Activated T-helper 2 cell treated with anti-CD3 and anti-CD28 coated beads, Interferon-gamma antibody, Interleukin-2, Interleukin-4, amounts not matched to agents 10 μg/mL and 5 μg/mL and 100 μg/mL, durations not matched to agents 14 hours and 24 hours and 36 hours (primary cell): ENCODE measurements at places on chromosomes 7 and 10. TPM values are rescaled to one million over a fixed set of nuclear protein-coding genes. Genes with fewer than 3 reads are reported as not detected.

The NODAL gene
- total RNA-seq, result not detected in 2 replicates

DNA sequence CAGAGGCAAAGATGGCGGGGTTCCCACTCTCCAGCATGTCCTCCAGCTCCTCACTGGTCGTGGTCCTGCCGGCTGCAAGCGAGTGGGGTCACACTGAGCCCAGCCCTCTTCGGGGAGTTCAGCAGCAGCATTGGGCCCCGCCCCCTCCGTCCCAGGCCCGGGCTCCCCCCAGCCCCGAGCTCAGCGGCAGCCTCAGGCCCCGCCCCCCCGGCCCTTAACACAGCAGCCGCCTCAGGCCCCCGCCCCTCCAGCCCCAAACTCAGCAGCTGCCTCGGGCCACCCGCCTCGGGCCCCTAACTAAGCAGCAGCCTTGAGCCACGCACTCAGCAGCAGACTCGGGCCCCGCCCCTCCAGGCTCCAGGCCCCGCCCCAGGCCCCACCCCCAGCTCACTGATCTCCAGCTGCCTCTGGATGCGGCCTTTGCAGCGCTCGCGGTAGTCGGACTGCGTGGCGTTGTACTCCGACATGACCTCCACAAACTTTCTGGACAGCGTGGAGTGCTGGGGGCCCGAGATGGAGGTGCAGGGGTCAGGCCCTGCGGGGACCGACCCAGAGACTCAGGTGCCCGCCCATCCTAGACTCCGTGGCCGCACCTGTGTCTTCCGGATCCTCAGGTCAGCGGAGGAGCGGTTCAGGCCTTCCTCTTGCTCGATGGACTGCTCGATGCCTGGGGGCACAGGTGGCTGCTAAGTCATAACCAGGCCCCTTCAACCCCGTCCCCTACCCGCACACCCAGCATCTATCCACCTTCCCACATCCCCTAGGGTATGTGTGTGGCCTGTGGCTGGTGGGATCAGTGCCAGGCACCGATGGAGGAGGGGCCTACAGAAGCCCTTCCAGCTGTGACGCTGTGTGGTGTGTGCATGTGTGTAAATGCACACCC, 15.5 kb downstream of the STX1A start:
- no peaks in the 10 kb centered on the region for H3K4me1 ChIP-seq
- H3K27ac ChIP-seq, result no peak overlapping the region
- H3K27me3 ChIP-seq, result no peaks in the 10 kb centered on the region
- peak; percentile 21 for DNase-seq
- peaks cover 27% of the 10 kb centered on the region for H3K36me3 ChIP-seq
- no peak overlapping the region for H3K4me3 ChIP-seq

DNA sequence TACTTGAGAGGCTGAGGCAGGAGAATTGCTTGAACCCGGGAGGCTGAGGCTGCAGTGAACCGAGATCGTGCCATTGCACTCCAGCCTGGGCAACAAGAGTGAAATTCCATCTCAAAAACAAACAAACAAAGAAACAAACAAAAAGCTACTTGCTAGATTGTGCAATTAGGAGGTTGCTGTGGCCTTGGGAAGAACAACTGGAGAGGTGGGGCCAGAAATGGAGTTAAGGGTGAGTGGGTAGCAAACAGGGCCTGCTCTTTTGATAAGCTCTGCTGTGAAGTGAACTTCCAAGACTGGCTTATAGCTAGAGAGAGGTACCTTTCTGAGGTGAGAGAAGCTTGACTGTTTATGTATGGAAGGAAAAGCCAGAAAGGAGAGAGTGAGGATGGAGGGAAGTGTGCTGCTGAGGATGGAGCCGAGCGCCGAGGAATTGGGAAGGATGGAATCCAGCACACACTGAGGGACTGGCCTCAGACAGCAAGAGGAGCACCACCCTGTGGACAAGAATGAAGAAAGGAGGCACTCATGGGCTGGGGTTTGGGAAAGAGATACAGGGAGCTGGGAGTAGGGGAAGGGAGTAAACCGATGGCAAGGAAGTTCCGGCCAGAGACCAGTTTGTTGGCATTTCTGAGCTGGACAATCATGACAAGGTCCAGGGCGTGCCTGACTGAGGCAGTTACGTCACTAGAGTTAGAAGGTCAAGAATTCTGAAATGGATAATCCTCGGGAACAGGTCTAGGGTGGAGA, 7.0 kb upstream of the RPEL1 start:
- H3K27me3 ChIP-seq, result no peaks in the 10 kb centered on the region
- H3K27ac ChIP-seq, result no peak overlapping the region
- no peaks in the 10 kb centered on the region for H3K36me3 ChIP-seq
- peaks cover 11% of the 10 kb centered on the region for H3K4me1 ChIP-seq

DNA sequence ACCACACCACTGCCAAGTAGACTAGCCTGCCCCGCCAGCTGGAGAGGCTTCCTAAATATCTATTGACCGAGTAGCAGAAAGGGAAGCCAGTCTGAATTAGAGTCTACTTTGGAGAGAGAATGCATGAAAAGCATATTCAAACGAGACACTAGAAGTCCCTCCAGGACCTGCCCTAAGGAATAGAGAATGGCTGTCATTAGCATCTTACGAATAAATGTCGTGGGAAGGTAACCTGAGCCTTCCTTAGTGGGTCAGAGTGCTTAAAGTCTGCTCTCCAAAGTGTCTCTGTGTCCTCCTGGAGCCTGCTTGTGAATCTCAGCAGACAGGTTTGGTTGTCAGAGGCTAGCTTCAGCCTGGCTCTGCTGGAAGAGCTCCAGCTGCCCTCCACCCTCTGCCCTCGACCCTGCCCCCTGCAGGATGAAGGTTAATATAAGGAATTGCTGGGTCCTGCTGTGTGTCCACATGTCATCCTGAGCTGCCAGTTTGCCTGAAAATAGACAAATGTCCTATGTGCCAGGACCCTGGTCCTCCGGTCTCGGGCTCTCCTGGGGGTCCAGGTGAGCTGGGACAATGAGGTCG, 33.4 kb downstream of the FAM241B start:
- H3K27me3 ChIP-seq, result peaks cover 6% of the 10 kb centered on the region
- no peak overlapping the region for H3K4me3 ChIP-seq
- no peak overlapping the region for H3K27ac ChIP-seq
- DNase-seq, result no peak

DNA sequence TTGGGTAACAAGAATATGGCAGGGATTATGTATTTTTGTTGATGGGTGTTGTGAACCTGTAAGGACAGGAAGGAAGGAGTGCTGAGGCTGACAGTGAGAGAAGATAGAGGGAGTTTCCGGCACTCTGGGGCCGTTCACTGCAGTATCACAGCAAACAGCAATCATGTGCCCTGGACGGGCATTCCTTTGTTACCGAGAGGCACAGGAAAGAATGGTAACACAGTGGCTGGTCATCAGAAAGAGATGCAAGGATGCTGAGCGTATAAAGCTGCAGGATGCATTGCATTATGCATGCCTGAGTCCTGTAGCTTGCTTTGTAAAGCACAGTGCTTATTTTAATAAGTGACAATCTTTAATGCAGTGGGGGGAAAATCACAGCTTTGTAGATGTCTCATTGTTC, 286.8 kb downstream of the RPS24 start:
- H3K4me3 ChIP-seq, result no peak overlapping the region
- DNase-seq, result no peak
- H3K27me3 ChIP-seq, result peaks cover 9% of the 10 kb centered on the region

DNA sequence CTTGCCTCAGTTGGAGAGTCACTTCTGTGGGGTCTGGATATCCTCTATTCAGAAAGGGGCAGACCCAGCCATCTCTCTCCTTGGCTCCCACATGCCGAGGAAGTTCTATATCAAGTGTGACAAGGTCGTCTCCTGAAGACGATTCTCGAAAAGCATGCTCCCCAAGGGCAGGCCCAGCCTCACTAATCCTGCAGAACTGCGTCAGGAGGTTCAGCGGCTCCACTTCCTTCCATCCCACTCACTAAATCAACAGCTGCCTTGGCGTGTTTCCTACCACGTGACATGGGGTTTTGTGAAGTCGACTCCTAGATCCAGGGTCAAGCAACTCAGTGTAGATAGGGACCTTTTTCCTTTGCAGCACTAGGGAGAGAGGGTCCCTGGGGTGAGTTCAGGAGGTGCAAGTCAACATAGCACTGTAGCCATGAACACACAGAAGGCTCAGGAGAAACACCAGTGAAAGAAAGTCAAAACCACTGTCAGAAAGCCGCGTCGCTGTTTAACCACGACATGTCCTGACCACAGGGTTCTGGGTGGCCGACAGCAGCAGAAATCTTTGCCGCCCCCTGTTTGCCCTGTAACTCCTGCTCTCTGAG, 156.4 kb downstream of the PRPF18 start:
- no peak overlapping the region for H3K27ac ChIP-seq
- peaks cover 24% of the 10 kb centered on the region for H3K27me3 ChIP-seq
- no peak overlapping the region for H3K4me3 ChIP-seq
- H3K36me3 ChIP-seq, result no peaks in the 10 kb centered on the region
- no peaks in the 10 kb centered on the region for H3K4me1 ChIP-seq

The CH25H gene
- not detected in 2 replicates for total RNA-seq

DNA sequence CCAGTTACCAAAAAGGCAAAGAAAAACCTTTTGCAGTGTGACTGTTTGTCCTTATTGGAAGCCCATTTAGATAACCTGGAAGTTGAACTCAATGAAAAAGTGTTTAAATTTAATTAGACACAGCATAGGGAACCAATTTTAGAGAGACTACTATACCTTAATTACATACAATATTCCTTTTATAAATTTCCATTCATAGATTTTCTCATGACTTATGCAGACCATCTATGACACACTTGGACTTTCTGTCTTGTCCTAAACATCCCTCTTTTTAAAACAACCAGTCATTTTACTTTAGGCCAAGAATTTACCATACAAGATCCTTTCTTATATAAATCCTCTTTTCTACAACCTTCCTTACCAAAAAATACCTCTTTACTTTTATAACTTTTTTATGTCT, 61.6 kb downstream of the MTURN start:
- DNase-seq, result no peak
- H3K4me1 ChIP-seq, result no peaks in the 10 kb centered on the region
- no peaks in the 10 kb centered on the region for H3K27me3 ChIP-seq
- no peak overlapping the region for H3K4me3 ChIP-seq
- no peak overlapping the region for H3K27ac ChIP-seq
- H3K36me3 ChIP-seq, result no peaks in the 10 kb centered on the region

DNA sequence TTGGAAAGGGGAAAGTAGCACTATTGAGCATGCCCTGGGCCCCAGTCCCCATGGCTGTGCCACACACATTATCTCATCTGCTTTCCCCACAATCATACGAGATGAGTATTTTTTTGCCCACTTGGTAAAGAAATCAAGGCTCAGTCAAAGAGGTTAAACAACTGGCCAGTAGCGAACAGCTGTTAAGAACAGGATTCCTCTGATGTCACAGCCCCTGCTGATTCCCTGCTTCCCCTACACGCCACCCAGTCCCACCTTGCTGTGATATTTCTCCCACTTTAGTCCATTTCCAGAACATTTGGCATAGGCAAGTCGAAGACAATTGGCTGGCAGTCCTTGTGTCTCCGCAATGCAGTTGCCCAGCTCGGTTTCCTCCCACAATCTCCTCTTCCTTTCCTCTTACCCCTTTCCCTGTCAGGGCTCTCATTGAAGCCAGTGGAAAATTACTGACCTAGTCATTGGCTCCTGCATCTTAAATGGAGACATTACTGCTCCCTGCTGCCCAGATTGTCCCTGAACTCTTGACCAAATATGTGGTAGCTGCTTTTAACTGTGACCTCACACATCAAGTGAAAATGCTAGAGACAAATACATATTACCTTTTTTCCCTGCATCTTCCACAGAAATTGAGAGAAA, 56.5 kb upstream of the EEPD1 start:
- no peak overlapping the region for H3K4me3 ChIP-seq
- H3K27me3 ChIP-seq, result peaks cover 10% of the 10 kb centered on the region
- H3K36me3 ChIP-seq, result no peaks in the 10 kb centered on the region

The CYP2C9 gene
- total RNA-seq, result not detected in 2 replicates

The SYT15B gene
- total RNA-seq, result 0.21 and 0.23 TPM in 2 replicates

- no peak overlapping the region for H3K4me3 ChIP-seq
- no peaks in the 10 kb centered on the region for H3K4me1 ChIP-seq
- no peak overlapping the region for H3K27ac ChIP-seq
- no peak for DNase-seq
Observed at GRCh38 chr10:2263561-2263960, 526.2 kb upstream of the ADARB2 start.

- no peaks in the 10 kb centered on the region for H3K27me3 ChIP-seq
- H3K4me1 ChIP-seq, result no peaks in the 10 kb centered on the region
- H3K27ac ChIP-seq, result no peak overlapping the region
- DNase-seq, result no peak
- no peak overlapping the region for H3K4me3 ChIP-seq
Observed at GRCh38 chr10:77415313-77415960, 222.2 kb downstream of the KCNMA1 start.

GRCh38 chr10:21368022-21368582, 157.4 kb downstream of the SKIDA1 start:
- no peaks in the 10 kb centered on the region for H3K27me3 ChIP-seq
- no peak overlapping the region for H3K27ac ChIP-seq
- H3K36me3 ChIP-seq, result no peaks in the 10 kb centered on the region

The DNAJC12 gene
- 11.0 and 12.6 TPM in 2 replicates for total RNA-seq

DNA sequence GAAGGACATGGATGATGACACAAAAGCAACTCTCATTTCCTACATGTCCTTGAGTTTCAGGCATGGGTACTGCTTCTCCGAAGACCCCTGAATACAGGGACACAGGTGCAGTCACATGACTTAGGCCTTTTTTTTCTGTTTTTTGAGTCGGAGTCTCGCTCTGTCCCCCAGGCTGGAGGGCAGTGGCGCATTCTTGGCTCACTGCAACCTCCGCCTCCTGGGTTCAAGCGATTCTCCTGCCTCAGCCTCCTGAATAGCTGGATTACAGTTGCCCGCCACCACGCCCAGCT, 26.8 kb downstream of the IFT22 start:
- H3K27me3 ChIP-seq, result peaks cover 28% of the 10 kb centered on the region
- DNase-seq, result no peak
- H3K27ac ChIP-seq, result no peak overlapping the region

The MSMB gene
- not detected in 2 replicates for total RNA-seq

DNA sequence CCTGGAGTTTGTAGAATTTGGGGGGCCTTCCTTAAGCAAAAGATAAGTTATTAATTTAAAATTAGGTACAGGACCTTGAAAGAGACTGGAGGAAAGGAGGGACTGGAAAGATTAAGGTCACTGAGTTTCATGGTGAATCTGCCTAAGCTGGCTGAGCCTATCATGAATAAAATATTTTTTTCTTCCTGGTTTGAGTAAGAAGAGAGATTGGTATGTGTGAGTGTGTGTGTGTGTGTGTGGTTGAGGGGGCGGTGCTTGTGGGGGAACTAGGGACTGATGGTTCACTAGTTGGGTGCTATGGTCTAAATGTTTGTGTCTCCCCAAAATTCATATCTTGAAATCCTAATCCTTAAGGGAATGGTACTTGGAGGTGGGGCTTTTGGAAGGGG, 142.5 kb upstream of the PRKCQ start:
- peaks cover 48% of the 10 kb centered on the region for H3K27me3 ChIP-seq
- DNase-seq, result no peak
- H3K4me1 ChIP-seq, result peaks cover 7% of the 10 kb centered on the region
- H3K36me3 ChIP-seq, result no peaks in the 10 kb centered on the region
- H3K4me3 ChIP-seq, result no peak overlapping the region

The BTBD16 gene
- not detected in 2 replicates for total RNA-seq

DNA sequence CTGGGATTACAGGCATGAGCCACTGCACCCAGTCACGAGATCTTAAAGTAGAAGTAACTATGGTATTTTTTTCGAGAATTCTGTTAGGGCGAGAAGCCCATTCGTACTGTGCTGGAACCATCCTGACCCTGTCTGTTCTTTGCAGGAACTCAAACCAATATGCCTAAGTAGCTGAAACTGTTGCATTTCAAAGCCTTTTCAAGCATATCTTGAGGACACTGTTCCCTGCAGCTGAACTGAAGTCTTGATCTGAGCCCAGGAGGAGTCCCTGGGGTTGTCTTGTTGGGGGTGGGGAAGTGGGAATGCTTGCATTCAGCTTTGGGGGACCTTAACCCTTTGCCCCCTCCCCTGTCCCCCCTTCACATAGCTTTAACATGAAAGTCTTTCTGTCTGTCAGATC, 61.5 kb downstream of the CUX1 start:
- H3K4me1 ChIP-seq, result no peaks in the 10 kb centered on the region
- H3K27me3 ChIP-seq, result no peaks in the 10 kb centered on the region
